ENCODE measurements at places on chromosomes 2 and 18. TPM values are rescaled to one million over a fixed set of nuclear protein-coding genes. Genes with fewer than 3 reads are reported as not detected.

- DNase-seq = no peak
These were observed 28.9 kb downstream of the ARHGAP15 start for GRCh38 chr2:143158098-143158497.

- no peak for DNase-seq
These were observed 83.5 kb downstream of the HRH4 start for GRCh38 chr18:24543795-24544498.

DNA sequence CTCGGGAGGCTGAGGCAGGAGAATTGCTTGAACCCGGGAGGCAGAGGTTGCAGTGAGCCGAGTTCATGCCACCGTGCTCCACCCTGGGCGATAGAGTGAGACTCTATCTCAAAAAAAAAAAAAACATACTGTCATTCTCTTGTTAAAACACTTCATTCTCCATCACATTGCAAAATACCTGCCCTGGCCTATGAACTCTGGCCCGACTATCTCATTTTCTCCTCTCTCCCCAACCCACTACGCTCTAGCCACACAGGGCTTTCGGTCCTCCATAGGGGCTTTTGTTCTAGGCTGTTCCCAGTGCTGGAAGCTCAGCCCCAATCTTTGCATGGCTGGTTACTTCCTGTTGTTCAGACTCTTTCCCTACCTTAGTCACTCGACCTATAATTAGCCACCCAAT lies 10.3 kb downstream of the CEP76 start:
- DNase-seq = no peak

GRCh38 chr2:158695305-158695704 lies 99.8 kb upstream of the DAPL1 start:
- no peak for DNase-seq

The FOXD4L1 gene
- polyA plus RNA-seq = 0.34 TPM

DNA sequence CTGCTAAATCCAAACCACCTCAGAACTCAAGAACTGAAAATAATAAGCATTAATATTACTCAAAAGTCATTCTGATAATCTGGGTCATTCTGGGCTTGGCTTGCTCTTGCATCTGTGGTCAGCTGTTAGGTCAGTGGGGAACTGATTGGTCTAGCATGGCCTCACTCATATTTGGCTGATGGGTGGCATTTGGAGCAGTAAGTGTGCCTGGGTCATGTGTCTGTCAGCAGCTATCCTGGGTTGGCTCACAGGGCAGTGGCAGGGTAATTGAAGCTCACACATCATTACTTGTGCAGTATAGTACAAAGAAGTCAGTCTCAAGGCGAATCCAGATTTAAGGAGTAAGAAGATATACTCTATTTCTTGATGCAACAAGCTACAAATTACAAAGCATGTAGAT lies 9.6 kb downstream of the RPL37A start:
- DNase-seq = no peak

GRCh38 chr2:234548695-234549420 lies 52.0 kb upstream of the ARL4C start:
- DNase-seq = no peak

DNA sequence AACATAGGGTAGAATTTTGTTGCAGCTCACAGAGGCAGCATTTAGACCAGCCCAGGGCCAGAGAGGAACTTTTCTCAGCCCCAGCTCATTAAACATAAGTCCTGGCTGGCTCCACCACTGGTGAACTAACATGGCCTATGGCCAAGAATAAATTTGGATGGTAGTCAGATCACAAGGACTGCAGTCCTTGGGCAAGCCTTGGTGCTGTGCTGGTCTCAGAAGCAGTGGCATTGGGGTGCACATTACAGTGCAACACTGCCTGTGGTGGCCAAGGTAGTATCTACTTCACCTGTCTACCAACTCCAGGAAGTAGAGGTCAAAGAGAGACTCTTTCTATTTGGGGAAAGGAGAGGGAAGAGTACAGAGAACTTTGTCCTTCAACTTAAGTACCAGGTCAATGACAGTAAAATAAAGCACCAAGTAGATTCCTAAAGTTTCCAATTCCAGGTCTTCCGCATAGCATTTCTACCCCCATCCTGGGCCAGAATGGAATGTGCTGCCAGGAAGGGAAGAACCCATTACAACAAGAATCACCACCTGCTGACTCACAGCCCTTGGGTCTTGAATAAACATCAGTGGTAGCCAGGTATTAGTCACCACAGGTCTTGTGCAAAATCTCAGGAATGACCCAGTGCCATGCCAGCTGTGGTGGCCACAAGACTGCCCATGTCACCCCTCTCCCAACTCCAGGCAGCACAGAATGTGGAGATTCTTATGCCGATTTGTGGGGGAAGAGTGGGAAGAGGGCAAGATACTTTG lies 155.4 kb upstream of the FSIP2 start:
- peak; percentile 43 for DNase-seq

The KCNG2 gene
- 0.25 TPM for polyA plus RNA-seq

The NGEF gene
- polyA plus RNA-seq = 3.6 TPM

The CTAGE1 gene
- not detected for polyA plus RNA-seq

DNA sequence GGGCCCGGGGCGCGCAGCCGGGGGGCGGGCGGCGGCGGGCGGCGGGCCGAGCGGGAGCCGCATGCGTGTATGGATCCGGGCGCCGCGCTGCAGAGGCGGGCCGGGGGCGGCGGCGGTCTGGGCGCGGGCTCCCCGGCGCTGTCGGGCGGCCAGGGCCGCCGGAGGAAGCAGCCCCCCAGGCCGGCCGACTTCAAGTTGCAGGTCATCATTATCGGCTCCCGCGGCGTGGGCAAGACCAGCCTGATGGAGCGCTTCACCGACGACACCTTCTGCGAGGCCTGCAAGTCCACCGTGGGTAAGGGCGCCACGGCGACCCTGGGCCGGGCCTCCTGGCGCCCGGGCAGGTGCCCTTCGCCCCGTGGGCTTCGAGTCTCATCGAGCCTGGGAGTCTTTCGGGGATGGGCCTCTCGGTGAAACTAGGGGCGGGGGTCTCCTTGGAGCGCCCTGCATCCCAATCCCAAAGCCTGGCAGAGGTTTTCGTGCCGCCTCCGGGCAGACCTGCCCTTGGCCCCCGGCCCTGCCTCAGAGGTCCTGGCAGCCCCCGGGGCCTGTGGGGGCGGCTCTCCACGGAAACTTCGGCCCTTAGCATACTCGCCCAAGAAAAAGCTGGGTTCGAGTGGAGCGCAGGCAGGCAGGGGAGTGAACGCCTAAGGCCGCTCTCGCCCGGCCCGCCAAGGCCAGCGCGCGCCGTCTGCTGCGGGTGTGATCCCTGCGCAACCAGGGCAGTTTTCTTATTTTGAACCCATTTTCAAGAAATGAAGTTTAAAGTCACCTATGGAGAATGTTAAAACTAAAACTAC lies 622 bp downstream of the RAB12 start:
- DNase-seq = no peak

DNA sequence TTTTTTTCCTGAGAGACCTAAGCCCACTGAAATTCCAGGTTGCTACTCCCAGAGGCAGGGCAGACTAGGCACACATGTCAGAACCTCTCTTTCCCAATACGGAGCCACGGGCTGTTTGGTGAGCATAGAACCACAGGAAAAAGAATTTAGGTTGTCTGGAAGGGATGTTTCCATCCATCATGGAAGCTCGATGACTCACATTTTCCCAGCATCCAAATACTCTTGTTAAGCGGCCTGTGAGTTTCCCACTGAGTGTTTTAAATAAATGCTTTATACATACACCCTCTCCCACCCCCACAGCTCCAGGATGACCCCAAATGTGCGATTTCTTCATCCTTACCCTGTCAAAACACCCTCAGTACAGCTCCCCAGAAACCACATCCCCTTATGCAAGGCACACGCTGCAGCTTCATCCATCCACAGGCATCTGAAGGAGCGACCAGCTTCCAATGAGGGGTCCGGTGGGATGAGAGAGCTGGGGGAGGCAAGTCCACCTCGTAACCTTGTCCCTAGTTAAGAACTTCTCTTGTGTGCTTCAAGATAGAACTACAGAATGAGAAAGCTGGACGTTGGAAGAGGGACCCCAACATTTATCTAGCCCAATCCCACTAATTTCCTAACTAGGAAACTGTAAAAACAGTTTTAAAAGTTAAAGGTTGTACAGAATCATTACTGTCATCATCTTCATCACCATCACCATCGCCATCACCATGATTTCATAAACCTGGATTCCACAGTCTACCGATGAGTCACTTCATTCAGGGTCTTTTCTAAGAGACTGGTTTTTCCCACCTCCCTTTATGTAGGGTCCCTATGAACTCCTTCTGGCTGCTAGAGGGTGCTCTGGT lies 63.5 kb upstream of the FZD7 start:
- DNase-seq = no peak

The SAG gene
- 0.08 TPM for polyA plus RNA-seq

- no peak for DNase-seq
These were observed 208.1 kb downstream of the MEMO1 start for GRCh38 chr2:31802711-31803110.

DNA sequence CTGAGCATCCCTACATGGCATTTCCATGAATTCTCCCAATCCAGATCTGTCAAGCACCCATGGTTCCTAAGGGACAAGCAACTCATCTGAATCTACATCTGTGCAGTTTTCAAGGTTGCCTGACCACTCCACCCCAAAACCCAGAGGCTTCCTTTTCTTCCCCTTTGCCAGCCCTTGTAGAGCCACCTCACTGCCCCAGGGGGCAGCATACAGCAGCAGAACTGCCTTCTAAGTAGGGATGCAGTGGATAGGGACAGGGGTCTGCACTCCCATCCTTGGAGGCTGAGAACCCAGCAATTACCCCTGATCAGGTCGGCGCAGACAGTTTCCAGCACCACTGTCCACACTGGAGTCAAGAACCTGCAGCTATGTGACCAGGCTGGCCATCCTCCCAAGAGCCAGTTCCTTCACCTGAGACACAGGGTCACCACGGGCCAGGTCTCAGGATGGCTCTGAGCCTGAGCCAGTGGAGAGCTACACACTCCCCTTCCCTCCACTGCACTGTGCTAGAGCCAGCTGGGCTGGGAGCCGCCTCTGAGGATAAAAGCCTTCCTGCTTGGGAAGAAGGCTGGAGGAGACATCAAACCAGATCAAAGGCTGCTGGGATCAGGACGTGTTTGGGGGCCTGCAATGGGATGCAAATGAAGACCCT lies 283.1 kb downstream of the CELF4 start:
- DNase-seq = no peak

The SEMA4C gene
- 41.1 TPM for polyA plus RNA-seq

DNA sequence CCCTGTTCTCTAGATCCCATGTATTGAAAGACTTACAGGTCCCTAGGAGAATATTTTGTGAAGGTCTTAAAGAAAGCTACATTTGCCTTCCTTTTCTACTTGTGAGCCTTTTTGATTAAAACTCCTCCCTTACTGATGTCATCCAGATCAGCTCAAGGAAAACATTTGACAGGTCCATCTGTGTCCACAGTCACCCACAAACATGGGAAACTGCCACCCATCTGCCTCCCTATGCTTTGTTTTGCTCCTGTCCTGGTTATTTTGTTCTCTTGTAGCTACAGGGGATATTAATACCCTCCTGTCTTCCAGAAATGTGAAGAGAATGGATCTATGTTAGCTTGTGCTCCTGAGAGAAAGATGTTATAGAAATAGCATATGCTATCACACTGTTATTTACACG lies 203.6 kb upstream of the GALNT5 start:
- DNase-seq = no peak

DNA sequence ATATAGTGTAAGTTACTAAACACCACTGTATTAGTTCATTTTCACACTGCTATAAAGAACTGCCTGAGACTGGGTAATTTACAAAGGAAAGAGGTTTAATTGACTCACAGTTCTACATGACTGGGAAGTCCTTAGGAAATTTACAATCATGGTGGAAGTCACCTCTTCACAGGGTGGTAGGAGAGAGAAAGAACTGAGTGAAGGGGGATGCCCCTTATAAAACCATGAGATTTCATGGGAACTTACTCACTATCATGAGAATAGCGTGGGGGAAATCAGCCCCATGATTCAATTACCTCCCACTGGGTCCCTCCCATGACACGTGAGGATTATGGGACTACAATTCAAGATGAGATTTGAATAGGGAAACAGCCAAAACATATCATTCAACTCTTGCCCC lies 618.0 kb downstream of the NYAP2 start:
- no peak for DNase-seq
